ENCODE measurements at places on chromosomes 1 and 21.

- no peak for DNase-seq
Measured at GRCh38 chr21:37268186-37268503, 1.0 kb upstream of the VPS26C start.

DNA sequence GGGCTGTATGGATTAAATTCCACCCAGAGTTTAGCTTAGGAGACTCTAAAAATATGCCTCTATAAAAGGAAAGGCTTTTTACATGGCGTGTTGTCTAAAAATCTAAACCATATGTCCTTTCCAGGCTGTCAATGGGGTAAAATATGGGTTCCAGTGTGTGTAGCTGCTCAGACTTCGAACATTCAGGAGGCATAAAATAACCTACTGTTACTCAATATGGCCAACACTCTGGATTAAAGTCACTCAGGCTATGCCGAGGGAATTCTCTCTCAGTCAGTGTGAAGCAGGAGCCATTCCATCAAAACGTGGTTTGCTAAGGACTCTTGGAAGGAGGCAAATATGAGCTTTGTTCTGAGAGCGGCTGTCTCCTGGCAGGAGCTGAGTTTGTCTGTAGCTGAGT is 135.3 kb downstream of the RUNX1 start:
- DNase-seq, result no peak

DNA sequence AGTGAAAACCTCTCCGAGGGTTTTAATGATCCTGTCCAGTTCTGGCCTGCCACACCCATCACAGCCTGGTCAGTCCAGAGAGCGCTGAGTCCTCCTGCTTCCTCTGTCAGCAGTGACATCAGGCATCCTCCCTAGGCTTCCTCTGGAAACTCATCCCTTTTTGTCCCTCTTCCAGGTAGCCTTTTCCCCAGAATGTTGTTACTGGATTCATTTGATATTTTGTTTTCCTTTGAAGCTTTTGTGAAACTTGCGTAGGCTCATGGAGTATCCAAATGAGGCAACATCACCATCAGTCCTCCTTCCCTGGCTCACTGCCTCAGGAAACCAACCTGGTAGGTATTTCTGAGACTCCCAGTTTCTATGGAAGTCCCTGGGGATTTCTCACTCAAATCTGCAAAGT is 27.0 kb upstream of the IGSF3 start:
- no peak for DNase-seq

DNA sequence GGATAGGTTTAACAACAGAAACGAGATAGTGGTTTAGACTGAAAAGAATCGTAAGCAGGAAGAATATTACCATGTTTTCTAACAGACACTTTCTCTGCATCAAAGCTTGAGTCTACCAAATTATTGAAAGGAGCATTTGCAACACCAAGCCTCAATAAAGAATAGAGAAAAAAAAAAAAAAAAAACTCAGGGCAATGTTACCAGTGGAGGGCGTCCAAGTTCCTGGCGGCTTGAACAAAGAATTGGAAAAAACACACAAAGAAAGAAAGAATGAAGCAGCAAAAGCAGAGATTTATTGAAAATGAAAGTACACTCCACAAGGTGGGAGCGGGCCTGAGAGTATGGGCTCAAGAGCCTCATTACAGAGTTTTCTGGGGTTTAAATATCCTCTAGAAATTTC is 686.5 kb upstream of the ADGRL2 start:
- no peak for DNase-seq

- DNase-seq, result no peak
Measured at GRCh38 chr1:116912846-116913245, 3.1 kb downstream of the PTGFRN start.

DNA sequence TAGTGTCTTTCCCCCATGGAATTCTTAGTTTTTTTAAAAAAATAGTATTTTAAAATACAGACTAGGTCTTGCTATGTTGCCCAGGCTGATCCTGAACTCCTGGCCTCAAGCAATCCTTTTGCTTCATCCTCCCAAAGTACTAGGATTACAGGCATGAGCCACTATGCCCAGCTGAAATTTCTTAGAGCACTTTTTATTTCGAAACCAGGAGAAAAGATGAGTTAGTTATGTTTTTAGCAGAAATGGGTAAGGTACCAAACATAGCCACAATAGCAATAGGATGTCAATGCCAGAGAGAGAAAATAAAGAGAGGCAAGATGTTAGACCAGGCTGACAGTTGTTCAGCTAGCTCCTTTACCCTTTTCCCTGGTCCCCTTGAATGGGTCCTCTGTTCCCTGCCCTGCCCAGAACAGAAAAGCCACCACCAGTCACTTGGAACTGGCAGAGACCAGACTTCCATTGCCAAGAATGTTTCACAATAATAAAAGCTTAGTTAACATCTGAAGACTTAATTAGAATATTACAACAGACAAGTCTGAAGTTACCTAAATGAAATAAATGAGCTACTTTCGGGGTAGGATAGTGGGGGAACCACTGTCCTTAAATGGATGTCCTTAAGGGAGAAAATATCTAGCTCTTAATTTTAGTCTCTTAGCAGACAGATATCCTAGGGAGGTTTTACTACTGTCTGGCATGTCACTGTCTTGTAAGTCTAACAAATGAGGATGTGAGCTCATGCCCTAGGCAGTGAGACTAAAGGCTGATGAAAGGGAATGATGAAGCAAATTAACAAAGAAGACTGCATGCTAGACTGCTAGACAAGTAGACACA is 54.3 kb downstream of the ABL2 start:
- DNase-seq, result no peak

- peak; percentile 41 for DNase-seq
Measured at GRCh38 chr1:117067533-117068370, 7.6 kb downstream of the TTF2 start.

GRCh38 chr1:234559152-234559901 is 50.7 kb downstream of the IRF2BP2 start:
- no peak for DNase-seq

DNA sequence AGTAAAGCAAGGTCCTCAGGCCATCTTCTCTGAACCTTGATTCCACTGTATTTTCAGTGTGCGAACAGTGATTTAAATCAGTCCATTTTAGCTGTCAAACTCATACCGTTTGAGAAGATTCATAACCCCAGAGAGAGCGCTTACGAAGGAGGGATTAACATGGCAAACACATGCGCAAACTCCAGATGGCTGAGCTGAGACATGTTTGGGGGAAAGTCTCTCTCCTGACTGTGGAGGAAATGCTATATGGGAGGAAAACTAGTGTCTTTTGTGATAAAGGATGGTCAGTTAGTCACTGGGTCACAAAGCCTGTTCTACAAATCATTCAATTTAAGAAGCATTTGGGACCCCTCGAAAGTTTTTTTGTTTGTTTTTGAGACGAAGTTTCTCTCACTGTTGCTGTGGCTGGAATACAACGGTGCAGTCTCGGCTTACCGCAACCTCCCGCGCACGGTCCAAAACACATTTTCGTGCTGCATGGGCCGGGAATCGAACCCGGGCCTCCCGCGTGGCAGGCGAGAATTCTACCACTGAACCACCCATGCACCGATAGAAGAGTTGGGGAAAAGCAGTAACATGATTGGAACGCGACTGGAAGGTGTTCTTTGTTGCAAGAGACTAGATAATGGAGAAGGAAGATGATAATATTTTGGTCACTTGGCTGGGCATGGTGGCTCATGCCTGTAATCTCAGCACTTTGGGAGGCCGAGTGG is 58.4 kb upstream of the CXADR start:
- DNase-seq, result peak; percentile 70

DNA sequence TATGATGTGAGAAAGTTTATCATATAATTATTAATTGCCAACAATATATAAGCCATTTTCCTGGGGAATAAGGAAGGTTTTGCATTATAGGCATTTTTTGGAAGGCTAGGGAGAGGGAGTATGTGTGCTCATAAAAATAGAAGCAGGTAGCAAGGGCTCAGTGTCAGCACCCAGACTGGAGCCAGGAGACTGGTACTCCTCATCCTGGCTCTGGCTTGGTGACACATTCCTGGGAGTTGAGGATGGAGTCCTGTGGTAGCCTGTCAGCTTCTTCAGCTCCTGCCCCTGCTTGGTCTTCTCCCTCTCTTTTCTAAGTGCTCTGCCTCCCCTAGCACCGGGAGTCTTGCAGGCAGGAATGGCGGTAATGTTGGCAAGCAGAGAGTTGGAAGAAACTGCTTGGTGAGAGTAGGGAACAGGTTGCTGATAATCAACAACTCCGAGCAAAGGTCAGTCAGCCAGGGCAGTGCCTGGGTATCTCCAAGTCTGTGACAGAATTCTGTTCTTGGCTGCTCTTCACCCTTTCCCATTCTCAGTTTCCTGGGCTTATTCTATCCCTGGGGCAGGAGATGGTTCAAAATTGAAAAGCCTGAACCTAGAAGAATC is 23.0 kb downstream of the GIPC2 start:
- no peak for DNase-seq

DNA sequence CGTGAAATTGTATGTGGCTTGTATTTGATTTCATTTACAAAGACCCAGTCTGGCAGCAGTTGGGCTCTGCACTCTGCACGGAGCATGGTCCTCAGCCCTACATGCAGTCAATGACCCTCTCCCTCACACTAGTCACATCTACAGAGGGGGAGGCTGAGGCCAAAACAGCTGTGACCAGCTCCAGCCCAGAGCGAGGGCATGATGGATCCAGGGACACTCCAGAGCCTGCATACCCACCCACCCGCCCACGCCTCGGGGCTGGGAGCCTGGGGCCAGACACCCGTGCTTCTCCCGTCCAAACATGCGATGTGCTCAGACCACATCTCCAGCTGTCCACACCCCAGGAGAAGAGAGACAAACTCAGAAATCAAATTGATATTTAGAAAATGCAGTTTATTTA is 14.0 kb upstream of the PRDM16 start:
- no peak for DNase-seq

DNA sequence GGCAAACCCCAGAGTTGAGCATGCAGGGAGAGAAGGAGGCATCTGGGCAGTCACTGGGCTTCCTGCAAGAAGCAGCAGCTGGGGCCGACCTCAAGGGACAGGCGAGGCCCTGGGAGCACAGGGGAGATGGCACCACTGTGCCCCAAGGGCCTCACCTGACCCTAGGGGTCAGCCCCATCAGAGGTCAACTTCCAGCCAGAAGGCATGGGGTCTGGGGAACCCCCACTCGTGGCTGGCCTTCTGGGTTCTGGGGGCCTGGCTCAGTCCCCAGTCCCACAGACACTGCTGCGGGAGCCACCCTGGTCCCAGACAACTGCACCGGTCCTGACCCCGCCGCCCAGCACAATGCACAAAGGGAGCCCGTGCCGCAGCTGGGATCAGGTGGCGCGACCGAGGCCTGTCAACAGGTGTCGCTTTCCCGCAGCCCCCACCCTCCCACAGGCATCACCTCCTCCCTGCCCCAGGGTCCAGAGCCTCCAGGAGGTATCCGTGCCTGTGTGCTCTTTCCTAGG is 6.2 kb downstream of the WNT9A start:
- no peak for DNase-seq

GRCh38 chr1:248837045-248837780 is 811 bp upstream of the ZNF672 start:
- DNase-seq, result no peak

DNA sequence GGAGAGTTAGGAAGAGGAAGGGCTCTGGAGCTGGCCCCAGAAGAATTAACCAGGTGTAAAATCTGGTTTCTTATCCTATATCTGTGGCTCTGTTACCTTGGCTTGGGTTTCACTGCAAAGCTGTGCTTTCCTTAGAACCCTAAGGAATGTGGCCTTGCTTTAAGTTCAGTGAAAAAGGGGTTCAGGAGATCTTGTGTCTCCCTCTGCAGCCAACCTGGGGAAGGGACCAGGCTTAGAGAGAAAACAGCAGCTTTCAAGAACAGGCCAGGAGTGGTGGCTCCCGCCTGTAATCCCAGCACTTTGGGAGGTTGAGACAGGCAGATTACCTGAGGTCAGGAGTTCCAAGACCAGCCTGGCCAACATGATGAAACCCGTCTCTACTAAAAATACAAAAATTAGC is 16.1 kb upstream of the MYCL start:
- no peak for DNase-seq

- no peak for DNase-seq
Measured at GRCh38 chr21:38761531-38761930, 44.2 kb upstream of the ETS2 start.

GRCh38 chr1:167246971-167247370 is 26.3 kb downstream of the POU2F1 start:
- DNase-seq, result peak; percentile 21

- DNase-seq, result peak; percentile 8
Measured at GRCh38 chr1:163191301-163191700, 11.4 kb downstream of the RGS5 start.

GRCh38 chr1:161137881-161138280 is 5.4 kb upstream of the DEDD start:
- DNase-seq, result no peak

GRCh38 chr1:180930687-180931086 is 18.0 kb downstream of the KIAA1614 start:
- DNase-seq, result no peak

DNA sequence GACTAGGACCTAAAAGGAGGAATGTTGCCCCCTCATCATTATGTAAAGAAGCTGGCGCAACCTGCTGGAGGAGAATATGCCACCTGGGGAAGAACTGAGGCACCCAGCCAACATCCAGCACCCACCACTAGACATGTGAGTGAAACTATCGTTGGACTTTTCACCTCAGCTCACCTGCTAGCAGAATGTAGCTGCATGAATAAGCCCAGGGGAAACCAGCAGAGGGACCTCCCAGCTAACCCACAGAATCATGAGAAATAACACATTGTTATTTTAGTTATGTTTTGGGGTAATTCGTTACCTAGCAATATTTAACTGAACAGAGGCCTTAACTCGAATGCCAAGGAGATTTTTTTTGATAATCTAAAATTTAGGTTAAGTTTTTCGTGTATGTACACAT is 542.5 kb upstream of the DAB1 start:
- DNase-seq, result no peak

GRCh38 chr1:204859861-204860267 is 10.8 kb upstream of the NFASC start:
- DNase-seq, result no peak

DNA sequence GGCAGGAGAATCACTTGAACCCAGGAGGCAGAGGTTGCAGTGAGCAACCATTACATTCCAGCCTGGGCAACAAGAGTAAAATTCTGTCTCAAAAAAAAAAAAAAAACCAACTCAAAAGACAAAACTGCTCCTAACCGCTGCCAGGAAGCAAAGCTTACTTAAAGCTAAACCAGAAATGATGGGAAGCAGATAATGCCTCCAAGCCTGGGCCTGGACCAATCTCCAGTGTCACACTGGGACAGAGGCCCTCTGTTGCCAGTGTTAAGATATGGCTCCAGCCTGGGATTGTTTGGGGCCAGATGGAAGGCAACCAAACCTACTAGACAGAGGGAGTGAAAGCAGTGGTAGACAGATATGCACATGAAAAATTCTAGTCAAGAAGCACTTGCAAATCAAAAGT is 36.9 kb downstream of the NSL1 start:
- no peak for DNase-seq

GRCh38 chr1:156445789-156446263 is 54.7 kb downstream of the MEF2D start:
- peak; percentile 74 for DNase-seq

All from OCI-LY7 (cell line).